ENCODE measurements at places on chromosomes 5 and 9. TPM values are rescaled to one million over a fixed set of nuclear protein-coding genes. Genes with fewer than 3 reads are reported as not detected.

Gene TSC1
- polyA plus RNA-seq, result 13.1 TPM

Gene PCDHGA5
- 1.0 TPM for polyA plus RNA-seq

Gene GADD45G
- polyA plus RNA-seq, result 46.7 TPM

Gene MAML1
- polyA plus RNA-seq, result 20.0 TPM

Gene SV2C
- polyA plus RNA-seq, result 0.53 TPM

Gene MAMDC4
- polyA plus RNA-seq, result 0.93 TPM

Gene PLEKHG4B
- 23.0 TPM for polyA plus RNA-seq

Gene RGMB
- polyA plus RNA-seq, result 24.9 TPM

Gene SKIC3
- 9.2 TPM for polyA plus RNA-seq

Gene GFRA3
- polyA plus RNA-seq, result 2.0 TPM

Gene MCCC2
- polyA plus RNA-seq, result 19.3 TPM
